ENCODE measurements at places on chromosomes 5 and 9.

- no peak for DNase-seq
Observed at GRCh38 chr9:12790883-12791282, 16.1 kb downstream of the LURAP1L start.

DNA sequence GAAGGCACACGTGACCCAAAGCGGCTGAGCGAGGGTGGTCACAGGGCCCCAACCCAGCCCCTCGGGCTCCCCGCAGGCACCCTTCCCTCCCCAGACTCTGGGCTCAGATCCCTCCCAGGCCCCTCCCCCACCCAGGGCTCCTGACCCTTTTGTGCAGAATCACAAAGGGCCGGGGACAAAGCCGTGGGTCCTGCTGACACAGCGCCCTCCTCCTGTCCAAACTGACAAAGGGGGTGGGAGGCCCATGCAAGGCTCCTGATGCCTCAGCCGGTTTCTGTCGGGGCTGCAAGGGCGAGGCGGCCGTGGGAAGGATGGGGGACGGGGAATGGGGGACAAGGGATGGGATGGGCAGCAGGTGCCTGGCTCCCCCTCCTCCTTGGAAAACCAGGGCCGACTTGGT is 43.5 kb upstream of the UBAC1 start:
- no peak for DNase-seq

- DNase-seq = no peak
Observed at GRCh38 chr9:132018957-132019405, 60.7 kb downstream of the MED27 start.

DNA sequence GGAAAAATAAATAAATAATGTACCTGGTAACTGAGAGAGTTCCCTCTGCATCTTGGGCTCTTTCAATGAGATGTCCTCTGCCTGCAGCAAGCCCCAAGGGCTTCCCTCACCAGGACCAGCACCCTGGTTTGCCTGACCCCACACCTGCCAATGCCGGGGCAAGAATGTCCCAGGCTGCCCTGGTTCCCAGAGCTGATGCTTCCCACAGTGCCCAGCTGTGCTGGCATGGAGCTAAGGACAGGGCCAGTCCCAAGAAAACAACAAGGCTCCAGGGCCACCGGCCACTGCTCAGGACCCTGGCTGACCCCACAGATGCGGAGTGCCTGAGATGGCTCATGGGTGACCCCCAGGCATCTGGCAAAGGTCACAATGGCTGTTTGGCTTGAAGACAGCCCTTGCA is 123.5 kb downstream of the KCNIP1 start:
- no peak for DNase-seq

DNA sequence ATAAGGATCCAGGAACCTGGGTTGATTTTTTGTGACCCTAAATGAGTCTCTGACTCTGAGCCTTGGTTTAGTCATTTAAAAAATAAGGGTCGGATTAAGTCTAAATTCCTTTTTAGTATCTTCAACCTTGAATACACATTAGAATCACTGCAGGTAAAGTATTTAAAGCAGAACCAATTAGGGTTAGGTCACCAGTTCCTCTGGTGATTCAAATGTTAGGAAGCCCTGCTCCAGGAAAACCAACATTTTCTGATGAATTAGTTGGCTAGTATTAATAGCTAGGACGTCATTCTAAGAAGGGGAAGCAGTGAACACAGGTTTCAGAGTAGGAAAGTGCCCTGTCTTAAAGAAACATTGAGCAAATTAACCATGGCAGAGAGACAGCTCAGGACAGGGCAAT is 31.4 kb upstream of the BRINP1 start:
- no peak for DNase-seq

DNA sequence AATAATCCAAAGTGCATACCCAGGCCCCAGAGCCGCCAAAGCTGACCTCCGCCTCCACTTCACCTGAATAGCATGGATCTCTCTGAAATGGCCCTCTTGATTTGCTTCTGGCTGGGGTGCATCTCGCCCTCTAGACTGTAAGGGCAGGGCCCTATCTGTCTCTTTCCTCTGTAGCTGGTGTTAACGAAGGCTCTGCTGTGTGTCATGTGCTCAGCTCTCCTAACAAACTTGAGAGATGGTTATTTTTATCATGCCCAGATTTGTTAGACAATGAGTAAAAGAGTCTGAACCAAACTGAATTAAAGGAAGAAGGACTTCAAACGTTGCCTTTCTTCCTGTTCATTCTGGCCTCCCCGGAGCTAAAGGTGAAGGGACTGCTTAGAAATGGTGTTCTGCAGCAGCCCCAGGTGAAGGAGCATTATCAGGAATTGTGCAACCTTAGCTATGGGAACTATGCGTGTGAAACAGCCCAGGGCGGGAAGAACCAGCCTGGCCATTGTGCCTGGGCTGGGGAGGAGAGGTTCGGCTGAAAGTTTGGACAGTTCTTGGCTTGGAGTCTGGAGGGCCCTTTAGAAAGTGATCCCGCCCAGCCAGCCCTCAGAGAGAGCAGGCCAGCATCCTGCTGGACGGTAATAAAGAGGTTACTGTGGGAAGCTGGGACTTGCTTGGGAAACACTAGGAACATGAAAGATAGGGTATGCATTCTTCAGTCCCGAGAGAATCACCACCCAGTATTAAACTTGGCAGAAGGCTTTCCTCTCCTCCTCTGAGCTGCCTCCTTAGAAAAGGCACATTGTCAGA is 73.5 kb downstream of the WWC1 start:
- no peak for DNase-seq

DNA sequence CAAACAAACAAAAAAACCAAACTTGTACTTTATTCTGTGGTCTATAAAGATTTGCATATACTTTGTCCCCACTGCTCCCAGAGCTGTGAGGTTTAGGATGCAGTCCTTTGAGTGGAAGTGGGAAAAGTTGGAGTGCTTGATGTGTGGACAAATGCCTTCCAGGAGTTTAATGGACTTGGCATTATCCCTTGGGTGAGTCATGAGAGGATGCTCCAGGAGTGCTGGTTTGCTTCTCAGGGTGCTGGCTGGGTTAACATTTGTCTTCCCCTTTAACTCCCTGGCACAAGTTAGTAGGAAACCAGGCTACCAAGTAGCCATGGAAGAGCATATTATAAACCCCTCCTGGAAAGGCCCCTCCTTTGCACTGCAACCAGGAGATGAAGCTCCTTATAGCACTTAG is 417.4 kb upstream of the RIOK2 start:
- no peak for DNase-seq

- DNase-seq = no peak
Observed at GRCh38 chr5:90852531-90852930, 293.9 kb downstream of the ADGRV1 start.

GRCh38 chr9:36118201-36118600 is 18.3 kb upstream of the GLIPR2 start:
- no peak for DNase-seq

- DNase-seq = no peak
Observed at GRCh38 chr5:107580889-107581820, 89.6 kb downstream of the EFNA5 start.

DNA sequence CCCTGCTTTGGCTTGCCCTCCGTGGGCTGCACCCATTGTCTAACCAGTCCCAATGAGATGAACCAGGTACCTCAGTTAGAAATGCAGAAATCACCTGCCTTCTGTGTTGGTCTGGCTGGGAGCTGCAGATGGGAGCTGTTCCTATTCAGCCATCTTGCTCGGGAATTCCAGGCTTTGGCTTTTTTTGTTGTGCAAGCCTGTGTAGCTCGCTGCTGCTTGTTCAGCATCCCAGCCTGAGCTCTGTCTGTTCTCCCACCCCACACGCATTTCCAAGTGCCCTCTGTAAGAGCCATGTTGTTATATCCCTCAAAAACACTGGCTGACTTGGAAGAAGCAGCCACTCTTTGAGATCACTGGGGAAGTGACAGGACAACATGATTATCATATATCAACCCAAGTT is 101.6 kb upstream of the DPYSL3 start:
- DNase-seq = no peak

GRCh38 chr9:100595391-100596199 is 17.7 kb downstream of the CAVIN4 start:
- DNase-seq = no peak

GRCh38 chr5:117084067-117084466 is 509.4 kb upstream of the SEMA6A start:
- no peak for DNase-seq

- no peak for DNase-seq
Observed at GRCh38 chr5:56480078-56480704, 247.1 kb upstream of the ANKRD55 start.

GRCh38 chr9:2758162-2758897 is 41.0 kb downstream of the KCNV2 start:
- DNase-seq = no peak

- DNase-seq = no peak
Observed at GRCh38 chr5:58187432-58188261, 272.2 kb downstream of the PLK2 start.

DNA sequence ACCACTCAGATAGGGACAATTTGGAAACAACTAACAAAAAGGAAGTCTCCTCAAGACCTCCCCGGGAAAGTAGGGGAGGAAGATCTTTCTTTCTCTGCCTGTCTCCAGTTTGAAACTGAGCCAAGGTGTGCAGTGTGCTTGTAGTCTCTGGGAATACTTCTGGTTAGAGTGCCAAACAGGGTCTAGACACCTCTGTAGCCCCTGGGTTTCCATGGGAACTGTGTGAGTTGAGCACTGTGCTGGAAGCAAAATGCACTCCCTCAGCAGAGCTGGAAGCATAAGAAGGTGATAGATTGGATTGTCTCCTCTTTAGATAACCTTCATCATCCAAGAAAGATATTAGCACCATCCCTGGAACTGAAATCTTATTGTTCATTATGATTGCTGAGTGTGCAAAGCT is 129.2 kb upstream of the TNPO1 start:
- DNase-seq = no peak

GRCh38 chr9:15529566-15530324 is 19.0 kb upstream of the PSIP1 start:
- no peak for DNase-seq

- no peak for DNase-seq
Observed at GRCh38 chr5:176151281-176151680, 86.9 kb upstream of the SIMC1 start.

GRCh38 chr5:178337334-178337741 is 104.7 kb upstream of the PHYKPL start:
- DNase-seq = no peak

GRCh38 chr5:33231935-33232334 is 208.8 kb upstream of the TARS1 start:
- no peak for DNase-seq

GRCh38 chr5:36777105-36777757 is 99.3 kb upstream of the NIPBL start:
- no peak for DNase-seq

DNA sequence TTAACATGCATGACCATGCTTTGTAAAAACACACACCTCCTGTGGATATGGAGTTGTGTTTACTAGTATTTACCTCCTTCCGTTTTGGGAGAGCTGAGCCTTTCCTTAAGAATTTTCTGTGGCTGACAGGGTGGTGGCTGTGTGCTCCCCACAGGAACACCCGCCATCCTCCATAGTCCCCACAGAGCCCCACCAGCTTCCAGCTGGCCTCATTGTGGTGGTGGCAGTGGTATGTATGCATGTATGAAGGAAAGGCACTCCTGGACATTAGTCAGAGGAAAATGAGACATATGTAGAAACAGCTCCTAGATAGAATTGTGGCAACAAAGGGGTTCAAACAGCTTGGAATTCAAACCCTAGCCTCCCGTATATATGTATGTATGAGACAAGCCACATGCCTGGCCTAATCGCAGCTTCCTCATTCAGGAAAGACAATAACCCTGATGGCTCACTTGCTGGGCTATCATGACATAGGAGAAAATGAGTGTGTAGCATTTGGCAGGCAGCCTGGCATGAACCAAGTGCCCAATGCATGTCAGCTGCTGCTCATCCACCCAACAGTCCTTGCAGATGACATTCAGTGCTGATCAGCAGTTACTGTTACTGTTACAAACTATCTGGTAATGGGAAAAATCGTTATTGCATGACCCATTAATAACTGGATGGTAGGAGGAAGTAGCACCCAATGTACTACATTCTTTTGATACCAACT is 459.7 kb downstream of the EBF1 start:
- peak; percentile 26 for DNase-seq

- DNase-seq = no peak
Observed at GRCh38 chr9:109926421-109926869, 146.4 kb downstream of the PALM2AKAP2 start.

DNA sequence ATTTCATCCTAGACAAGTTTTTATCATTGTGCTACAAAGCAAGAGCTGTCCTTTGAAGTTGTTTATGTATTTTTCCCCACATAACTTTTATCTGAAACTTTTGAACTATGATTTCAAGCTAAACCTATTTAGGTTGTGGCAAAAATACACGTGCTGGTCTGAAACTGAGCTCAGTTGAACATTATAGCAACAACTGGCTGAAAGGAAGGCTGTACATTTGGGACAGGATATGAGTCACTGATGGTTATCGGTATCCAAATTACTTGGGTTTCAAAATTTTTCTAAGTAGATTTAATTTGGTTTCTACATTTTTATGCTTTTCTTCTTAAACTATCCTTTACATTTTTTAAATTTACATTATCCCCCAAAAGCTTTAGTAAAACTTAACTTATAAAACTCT is 627.3 kb upstream of the NUDT12 start:
- DNase-seq = no peak

GRCh38 chr5:175709276-175709781 is 51.5 kb downstream of the HRH2 start:
- DNase-seq = no peak

GRCh38 chr5:143213851-143214363 is 189.6 kb downstream of the NR3C1 start:
- DNase-seq = no peak

- DNase-seq = no peak
Observed at GRCh38 chr5:61595426-61595825, 263.4 kb downstream of the ZSWIM6 start.

- DNase-seq = no peak
Observed at GRCh38 chr9:79639354-79639753, 67.6 kb downstream of the TLE4 start.

- no peak for DNase-seq
Observed at GRCh38 chr5:66273121-66273520, 129.0 kb downstream of the SREK1 start.
